Heart left ventricle (tissue), 16 donors: ENCODE measurements at places on chromosomes 5 and 9. TPM values are rescaled to one million over a fixed set of nuclear protein-coding genes. Genes with fewer than 3 reads are reported as not detected.

Gene SPINK5
- polyA plus RNA-seq: 0.72 TPM

Gene WDR38
- polyA plus RNA-seq: 0.07 TPM

Gene DMRTA1
- 0.06 TPM for polyA plus RNA-seq

Gene SHC3
- polyA plus RNA-seq: 0.68 TPM

Gene CDC14B
- 11.7 TPM for polyA plus RNA-seq

Gene STPG3
- polyA plus RNA-seq: 0.61 TPM

Gene GLDC
- polyA plus RNA-seq: not detected

Gene PRRX2
- polyA plus RNA-seq: 0.65 TPM

Gene RAB14
- polyA plus RNA-seq: 15.8 TPM

Gene ACTBL2
- polyA plus RNA-seq: not detected

Gene PCA3
- not detected for polyA plus RNA-seq
